ENCODE measurements at places on chromosomes 5 and 9.

- peak; percentile 15 for DNase-seq
Observed at GRCh38 chr9:100474082-100474923, 1.4 kb downstream of the TMEFF1 start.

DNA sequence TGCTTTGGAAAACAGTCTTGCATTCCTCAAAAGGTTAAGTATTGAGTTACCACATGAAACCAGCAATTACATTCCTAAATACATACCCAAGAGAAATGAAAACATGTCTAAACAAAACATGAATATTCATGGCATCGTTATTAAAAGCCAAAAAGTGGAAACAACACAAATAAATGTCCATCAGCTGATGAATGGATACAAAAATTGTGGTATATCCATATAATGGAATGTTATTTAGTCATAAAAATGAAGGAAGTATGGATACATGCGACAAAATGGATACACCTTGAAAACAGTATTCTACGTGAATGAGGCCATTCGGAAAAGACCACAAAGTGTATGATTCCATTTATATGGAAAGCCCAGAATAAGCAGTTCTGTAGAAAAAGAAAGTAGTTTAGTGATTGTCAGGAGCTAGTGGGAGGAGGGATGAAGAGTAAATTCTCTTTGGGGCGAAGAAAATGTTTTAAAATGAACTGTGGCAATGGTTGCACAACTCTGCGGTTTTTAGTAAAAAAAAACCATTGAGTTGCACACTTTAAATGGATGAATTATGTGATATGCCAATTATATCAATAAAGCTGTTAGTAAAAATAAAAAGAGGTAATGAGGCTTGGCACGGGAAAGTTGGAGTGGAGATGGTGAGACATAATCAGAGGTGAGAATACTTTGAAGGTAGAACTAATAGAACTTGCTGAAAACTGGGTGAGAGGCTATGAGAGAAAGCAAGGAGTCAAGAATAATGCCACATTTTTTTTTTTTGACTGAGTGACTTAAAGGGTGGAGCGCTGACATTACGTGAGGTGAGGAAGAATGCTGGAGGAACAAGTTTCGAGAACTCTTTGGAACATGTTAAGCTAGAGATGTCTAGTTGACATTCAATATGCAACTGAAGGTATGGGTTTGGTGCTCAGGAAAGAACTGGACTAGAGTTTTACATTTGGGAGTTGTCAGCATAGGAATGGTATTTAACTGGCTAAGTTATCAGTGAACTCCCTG, 194.9 kb upstream of the ZNF608 start:
- no peak for DNase-seq

- DNase-seq = peak; percentile 62
Observed at GRCh38 chr5:92552206-92553160, 1028.5 kb downstream of the NR2F1-AS1 start.

DNA sequence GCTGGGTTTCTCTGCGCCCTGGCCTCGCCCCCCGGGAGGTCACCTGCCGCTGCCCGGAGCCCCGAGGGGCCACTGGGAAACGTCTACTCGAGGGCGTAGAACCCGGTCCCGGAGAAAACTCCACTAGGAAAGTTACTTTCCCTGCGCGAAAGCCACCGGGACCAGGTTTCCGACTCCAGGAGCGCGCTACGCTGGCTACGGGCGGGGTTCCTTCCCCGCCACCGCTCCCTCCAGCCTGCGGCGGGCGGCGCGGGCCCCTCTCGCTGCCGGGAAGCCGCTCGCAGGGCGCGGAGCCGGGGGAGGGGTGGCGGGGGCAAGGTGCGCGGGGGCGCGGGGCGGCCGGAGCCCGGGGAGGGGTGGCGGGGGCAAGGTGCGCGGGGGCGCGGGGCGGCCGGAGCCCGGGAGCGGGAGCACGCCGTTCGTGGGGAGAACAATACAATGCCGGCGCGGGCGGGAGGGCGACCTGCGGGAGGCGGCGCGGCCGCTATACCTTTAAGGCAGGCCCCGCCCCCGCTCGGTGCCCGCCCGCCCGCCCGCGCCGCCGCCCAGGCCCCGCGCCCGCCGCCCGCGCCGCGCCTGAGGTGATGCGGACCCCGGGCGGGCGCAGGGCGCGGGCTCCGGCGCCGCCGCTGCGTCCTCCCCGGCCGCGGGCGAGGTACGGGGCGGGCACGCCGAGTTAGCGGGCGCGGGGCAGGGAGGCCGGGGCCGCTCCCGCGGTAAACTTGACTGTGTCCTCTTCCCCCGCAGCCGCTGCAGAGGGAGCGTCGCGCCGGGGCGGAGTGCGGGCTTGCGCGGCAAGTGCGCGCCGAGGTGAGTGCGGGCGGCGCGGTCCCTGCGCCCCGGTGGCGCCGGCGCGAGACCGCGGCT, 278.1 kb downstream of the AOPEP start:
- DNase-seq = peak; percentile 59

DNA sequence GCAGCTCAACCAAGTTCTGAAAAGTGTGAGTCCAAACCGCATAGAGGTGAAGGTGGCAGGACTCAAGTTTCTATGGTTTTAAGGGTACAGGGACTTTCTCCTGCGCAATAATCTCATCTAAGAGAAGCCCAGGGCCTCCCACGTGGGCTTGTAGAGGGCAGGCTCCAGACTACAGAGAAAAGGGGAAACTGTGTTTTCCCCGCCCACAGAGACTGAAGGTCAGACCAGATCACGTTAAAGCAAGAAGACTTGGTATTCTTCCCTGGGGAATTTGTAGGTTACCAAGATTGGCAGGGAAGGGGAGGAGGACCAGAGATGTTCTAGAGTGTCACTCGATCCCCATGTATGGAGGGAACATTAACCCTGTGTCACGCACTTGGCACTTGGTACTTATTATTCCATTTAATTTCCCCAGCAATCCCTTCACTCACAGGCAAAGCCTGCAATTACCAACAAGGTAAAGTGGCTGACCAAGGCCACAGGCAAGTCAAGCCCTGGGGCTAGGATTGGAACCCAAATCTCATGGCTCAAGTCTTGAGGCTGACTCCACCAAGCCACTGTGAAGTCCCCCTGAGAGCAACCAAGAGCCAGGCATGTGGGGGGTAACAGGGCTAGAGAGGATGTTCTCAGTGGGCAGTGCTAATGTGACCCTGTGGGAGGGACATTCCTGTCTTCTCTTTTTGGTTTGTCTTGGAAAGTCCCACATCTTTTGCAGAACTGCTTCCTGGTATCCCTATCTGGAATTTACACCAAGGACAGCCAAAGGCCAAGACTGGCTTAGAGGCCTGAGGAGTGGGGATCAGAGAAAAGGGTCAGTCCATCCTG, 18.3 kb upstream of the NEK6 start:
- no peak for DNase-seq

GRCh38 chr9:96048104-96048955, 172.8 kb downstream of the ERCC6L2 start:
- DNase-seq = peak; percentile 59

DNA sequence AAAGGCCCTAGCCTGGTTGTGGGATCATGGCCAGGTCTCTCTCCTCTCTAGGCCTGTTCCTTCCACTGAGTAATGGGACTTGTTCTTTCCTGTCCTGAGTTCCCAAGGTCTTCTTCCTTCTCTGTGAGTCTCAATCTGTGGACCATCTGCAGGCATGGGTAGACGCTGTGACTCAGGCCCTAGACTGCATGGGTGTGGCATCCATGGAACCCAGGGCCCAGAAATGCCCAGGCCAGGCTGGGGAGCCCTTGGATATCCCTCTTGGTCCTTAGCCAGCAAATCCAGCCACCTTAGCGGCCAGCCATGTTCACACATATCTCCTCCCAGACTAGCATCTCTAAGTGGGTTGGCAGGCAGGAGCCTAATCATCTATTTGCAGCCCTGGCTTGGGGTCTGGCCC, 2.3 kb upstream of the ACSL6 start:
- DNase-seq = no peak

GRCh38 chr5:18281947-18282581, 647.8 kb downstream of the TAF11L14 start:
- peak; percentile 77 for DNase-seq

- DNase-seq = no peak
Observed at GRCh38 chr9:101400120-101400519, 1.5 kb downstream of the ZNF189 start.

- peak; percentile 43 for DNase-seq
Observed at GRCh38 chr9:132241840-132242620, 80.2 kb downstream of the NTNG2 start.

DNA sequence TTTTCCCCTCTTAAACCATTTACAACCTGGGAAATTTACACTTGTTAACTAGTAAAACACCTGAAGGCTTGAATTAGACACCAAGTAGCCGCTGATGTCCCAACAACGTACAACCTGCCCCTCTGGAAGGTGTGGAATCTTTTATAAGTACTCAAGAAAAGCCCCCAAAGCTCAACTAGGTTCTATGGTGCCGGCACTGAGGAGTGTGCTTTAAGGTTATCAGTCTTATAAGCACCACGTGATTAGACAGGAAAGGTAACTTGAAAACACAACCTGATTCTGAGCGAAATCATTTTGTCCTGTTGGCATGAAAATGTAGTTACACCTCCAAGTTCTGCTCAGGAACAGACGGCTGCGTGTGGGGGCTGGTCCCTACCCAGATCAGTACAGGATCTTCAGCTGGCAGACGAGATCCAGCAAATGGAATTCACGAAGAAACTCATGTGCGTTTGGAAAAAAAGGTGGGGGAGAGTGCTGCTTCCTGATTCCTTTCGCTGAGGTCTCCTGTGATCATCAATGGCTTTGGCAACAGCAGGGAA, 195.5 kb downstream of the MEF2C start:
- no peak for DNase-seq

DNA sequence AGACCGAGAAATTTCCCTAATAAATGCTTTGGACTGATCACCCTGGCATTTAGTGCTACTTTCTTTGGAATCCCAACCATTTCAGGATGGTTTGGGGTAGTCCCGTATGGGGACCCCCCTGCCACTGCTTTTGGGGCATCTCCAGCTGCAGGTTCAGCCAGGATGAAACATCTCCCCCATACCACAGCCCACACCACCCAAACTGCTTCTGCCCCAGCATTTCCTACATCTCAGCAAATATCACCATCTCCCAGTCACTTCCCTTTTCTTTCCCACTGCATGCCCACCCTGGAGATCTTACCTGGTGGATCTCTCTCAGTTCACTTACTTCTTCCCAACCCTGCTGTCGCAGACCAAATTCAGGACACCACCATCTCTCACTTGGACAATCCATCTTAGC, 4.8 kb upstream of the P4HA2 start:
- no peak for DNase-seq

- DNase-seq = no peak
Observed at GRCh38 chr5:57324861-57325260, 151.0 kb downstream of the GPBP1 start.

Measured in A673 (cell line).